ENCODE measurements at places on chromosomes 6 and 20.

DNA sequence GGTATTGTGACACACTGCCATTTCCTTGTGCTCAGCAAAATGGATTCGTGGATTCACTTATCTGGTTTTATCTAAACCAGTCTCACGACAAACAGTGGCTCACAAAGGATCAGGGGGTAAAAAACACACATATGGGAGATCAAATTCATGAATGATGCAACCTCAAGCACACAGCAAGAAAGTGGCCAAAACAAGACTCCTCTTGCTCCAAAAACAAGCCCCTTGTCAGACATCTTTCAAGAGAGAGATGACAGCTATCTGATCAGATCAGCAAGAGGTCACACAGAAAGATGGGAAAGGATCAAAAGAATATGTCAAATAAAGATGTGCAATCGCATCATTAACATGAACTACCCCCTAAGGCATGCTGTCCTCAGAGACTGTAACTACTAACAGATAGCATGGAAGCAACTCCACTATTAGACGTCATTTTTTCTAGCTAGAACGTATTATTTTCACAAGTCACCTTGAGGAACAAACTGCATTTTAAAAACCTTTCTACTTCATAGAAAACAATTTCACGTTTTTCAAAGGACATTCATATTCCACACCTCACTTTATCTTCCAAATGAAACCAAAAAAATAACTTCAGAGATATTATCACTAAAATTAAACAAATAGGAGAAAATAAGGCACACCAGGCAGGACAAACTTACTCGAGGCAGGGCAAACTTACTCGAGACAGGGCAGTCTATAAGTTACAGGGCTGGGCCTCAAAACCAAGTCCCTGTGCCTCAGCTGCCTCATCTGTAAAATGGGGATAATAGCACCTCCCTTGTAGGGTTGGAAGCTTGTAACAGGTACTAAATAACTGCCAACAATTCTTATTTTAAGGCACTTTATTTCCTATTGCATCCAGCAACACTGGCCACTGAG is 122.3 kb downstream of the PREX1 start:
- no peak for DNase-seq

DNA sequence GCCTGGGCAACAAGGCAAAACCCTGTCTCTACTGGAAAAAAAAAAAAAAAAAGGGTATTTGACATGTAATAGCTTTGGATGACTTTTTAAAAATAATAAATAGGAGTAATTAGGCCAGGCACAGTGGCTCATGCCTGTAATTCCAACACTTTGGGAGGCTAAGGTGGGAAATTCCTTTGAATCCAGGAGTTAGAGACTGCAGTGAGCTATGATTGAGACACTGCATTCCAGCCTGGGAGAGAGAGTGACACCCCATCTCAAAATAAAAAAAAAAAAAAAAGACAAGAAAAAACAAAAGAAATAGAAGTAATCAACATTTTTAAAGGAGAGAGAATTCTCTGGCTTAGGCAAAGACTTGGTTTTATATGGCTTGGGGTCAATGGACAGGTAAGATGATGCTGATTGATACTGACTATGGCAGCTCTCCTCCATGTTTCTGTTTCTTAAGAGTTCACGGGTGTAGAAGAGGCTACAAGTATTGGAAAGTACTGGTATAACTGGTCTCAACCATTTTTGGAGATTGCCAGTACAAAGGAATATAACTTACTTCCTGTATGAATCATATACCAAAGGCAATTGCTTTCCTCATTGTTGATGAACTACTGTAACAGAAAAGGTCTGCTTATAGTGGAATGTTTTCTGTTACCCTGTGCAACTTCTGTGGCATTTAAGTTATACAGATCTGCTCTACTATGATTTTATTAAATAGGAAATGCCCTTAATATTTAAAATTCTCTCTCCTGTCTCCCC is 10.1 kb downstream of the MAP3K5 start:
- no peak for DNase-seq

GRCh38 chr20:56778765-56779195 is 149.7 kb downstream of the TFAP2C start:
- no peak for DNase-seq

GRCh38 chr6:24925661-24926060 is 10.1 kb downstream of the RIPOR2 start:
- DNase-seq = no peak

- no peak for DNase-seq
Measured at GRCh38 chr6:168106633-168107005, 27.6 kb upstream of the FRMD1 start.

DNA sequence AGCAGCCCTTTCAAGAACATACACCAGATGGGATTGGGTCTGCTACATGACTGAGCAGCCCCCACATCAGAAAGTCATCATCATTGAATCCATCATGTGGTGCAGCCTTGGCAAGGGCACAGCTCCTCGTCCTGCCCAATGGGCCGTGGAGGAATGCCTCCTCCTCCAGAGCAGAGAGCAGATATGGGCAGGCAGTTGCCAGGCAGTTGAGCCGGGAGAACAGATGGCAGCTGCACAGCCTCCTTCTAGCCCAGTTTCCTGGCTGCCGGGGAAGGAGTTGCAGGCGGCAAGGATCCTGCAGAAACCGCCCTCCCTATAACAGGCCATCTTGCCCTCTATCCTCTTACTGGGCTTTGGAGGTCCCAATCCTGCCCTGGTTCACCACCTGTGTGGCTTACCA is 11.9 kb upstream of the ZFAND3 start:
- no peak for DNase-seq

DNA sequence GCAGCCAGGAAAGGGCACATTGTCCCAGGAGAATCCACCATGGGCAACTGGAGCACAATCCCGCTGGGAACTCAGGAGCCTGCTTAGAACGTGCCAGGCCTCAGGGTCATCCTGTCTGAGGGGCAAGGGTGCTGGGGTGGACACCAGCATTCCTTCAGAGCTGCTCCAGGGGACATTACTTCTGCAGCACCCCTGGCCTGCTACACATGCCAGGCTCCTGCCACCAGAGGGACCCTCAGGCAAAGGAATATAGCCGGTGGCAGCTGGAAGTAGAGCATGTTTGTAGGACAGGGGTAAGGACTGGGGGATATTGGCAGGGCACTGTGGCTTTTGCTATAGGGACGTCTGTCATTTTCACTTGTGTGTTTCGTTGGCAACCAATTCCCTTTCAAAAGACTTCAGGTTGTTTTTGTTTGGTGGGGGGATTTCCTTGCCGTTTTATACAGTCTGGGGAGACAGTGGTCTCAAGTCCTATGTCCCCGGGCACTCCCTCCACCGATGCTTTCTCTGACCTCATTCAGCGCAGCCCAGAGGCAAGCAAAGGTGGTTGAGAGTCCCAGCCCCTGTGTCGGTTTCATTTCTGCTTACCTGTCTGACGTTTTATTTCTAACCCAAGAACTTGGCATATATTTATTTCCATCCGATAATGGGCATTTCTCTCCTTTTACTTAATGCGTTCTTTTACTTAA is 130.8 kb downstream of the JPH2 start:
- DNase-seq = peak; percentile 57

GRCh38 chr6:5280920-5281319 is 19.6 kb downstream of the FARS2 start:
- no peak for DNase-seq

DNA sequence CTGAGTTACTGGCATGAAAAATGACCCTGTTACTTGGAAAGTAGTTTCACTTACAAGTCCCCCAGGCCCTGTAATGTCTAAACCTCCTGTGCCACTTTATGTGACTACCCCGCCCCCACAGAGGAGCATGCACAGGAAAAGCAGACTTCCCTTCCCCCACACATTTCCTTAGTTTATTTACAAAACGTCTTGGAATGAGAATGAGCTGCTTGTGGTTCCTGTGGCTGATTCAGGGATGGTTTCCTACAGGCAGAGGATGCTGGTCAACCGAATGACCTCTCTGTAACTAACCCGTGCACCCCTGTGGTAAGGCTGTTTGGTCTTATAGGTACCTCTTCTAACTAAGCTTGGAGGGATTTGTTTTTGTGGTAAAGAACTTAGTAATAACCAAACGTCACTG is 28.5 kb downstream of the RSPO3 start:
- no peak for DNase-seq

DNA sequence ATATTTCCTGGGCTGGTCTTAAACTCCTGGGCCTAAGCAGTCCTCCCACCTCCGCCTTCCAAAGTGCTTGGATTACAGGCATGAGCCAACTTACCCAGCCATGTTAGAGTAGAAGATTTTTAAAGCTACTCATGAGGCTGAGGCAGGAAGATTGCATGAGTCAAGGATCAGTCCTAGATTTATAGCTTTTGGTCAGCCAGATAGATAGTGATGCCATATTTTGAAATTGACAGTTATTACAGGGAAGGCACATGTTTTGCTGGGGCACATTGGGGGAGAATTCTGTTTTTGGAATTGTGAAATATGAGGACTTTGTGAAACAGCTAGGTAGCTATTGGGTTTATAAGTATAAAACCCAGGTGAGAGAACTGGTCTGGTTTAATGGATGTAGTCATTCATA is 40.9 kb downstream of the DOP1A start:
- DNase-seq = no peak

DNA sequence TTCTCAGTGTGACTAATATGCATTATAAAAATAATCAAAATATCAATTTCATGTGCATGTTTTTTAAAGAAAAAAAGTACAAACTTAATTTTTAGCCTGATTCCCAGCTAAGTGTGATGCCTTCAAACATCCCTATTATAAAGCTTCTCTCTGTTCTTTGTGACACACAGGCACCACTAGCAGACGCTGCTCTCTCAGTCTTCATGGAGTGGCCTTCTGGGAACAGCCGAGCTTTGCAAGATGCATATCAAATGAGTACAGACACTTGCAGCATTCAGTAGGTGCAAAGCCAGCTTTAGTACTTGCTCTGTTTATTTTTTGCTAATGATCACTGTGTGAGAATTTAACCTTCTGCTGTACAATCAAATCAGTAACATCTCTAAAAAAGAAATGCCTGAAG is 340.0 kb downstream of the ADGRB3 start:
- no peak for DNase-seq

DNA sequence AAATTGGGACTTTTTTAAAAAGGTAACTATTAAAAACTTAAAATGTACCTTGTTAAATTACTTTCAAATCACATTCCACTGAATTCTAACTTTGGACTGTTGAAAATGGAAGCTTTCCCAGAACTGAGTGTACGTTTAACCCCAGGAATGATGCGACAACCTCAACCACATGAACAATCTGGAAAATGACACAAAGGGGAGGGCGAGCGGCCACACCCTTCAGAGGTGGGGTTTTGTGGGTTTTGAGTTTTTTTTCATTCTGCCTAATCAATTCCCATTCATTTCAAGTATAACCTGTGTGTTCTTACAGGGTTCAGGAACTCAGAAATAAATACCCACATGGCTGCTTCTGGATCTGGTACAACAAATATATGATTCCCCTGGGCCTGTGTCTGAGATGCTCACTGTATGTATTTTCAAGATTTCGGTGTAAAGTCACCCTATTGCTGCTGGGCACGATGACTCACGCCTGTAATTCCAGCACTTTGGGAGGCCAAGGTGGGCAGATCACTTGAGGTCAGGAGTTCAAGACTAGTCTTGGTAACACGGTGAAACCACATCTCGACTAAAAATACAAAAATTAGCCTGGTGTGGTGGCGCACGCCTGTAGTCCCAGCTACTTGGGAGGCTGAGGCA is 21.6 kb downstream of the CNKSR3 start:
- no peak for DNase-seq

DNA sequence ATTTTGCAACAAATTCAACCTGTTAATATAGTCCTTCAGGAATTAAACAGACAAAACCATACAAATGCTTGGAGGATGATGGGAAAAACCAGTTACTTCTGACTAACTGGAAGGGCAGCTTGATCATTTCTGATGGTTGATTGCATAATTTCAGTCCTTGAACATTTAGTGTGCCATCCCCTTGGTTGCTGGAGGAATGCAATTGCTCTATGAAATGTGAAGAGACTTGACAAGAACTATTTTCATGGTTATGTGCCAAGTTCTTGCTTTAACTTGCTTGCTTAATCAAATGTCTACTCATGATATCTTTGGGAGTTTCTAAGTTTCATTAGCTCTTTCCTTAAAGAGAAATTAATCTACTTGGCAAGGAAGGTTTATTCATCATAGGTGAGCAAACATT is 45.2 kb downstream of the ANKEF1 start:
- DNase-seq = no peak

- no peak for DNase-seq
Measured at GRCh38 chr6:167963589-167964057, 33.8 kb upstream of the KIF25 start.

DNA sequence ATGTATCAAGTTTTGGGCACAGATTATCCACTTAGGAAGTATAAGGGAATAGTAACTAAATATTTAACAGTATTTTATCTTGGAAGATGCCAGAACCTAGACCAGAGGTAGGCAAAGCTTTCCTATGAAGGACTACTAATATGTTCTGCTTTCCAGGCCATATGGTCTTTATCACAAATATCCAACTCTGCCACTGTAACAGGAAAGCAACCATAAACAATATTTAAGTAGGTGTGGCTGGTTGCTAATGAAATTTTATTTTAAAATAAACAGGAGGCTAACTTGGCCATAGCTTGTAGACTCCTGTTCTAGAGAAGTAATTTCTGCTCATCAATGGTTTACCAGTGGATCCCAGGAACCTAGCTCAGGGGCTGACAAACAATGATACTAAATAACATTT is 39.4 kb downstream of the NOL7 start:
- no peak for DNase-seq

DNA sequence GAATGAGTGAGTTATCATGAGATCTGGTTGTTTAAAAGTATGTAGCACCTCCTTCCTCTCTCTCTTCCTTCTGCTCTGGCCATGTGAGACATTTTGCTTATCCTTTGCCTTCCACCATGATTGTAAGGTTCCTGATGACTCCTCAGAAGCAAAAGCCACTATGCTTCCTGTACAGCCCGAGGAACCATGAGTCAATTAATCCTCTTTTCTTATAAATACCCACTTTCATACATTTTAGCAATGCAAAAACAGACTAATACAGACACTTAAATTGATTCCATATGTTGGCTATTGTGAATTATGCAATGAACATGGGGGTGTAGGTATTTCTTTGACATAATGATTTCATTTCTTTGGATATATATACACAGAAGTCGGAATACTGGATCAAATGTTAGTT is 792.8 kb upstream of the EYS start:
- DNase-seq = no peak

- DNase-seq = peak; percentile 12
Measured at GRCh38 chr6:31402324-31403282, 792 bp upstream of the MICA start.

GRCh38 chr6:98454809-98455322 is 379.5 kb upstream of the POU3F2 start:
- no peak for DNase-seq

DNA sequence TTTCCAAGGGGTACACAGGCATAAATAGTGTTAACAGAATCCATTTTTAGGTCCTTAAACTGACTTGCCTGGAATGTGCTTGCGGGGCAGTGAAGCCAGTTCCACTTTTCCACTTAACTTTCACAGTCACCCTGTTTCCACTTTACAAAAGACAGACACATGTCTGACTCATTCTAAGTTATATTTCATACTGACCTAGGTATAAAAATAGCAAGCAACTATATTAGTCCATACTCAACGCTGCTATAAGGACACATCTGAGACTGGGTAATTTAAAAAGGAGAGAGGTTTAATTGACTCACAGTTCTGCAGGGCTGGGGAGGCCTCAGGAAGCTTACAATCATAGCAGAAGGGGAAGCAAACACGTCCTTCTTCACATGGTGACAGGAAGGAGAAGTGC is 88.2 kb downstream of the MTFR2 start:
- DNase-seq = no peak
